ENCODE measurements at places on chromosomes 7 and 10.
A peak's percentile ranks its signal among the peaks of the same experiment; 100 is the strongest.

DNA sequence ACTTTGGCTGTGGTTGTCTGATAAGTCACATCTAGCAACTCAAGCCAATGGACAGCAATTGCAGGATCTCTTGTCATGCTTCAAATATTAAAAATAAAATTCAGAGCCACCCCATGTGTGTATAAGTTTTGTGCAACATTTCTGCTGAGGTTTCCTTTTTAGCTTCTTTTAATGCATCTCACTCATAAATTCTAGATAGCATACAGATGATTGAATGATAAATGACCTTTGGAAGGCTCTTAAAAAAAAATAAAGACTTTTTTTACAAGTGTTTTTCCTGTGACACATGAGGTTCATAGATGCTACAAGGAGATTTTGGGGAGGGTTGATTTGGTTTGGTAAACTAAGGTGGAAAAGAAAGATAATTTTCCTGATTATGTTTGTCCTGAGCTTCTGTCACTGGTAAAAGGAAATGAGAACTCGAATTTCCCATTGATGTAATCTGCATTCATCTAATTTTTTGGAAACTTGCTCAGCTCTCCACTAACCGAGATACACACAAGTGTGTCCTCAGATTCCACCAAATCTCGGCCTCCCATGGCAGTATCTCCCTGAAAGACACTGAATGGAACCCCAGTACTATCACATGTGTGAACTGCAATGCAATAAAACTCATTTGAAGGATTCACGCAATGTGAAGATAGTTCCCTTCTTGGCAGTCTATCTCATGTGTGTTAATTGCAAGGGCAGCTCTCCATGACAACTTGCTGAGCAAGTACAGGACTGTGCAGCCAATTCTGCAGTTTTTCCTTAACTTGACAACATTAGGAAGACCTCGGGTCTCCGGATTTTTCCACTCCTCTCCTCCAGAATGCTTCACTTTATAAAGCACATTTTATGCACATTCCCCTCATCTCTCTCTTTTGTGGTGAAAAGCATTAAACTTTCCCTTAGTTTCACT, 185.4 kb upstream of the PFKP start:
- no peak for DNase-seq

- no peak for DNase-seq
Observed at GRCh38 chr10:93941606-93942005, 47.8 kb downstream of the SLC35G1 start.

- no peak for DNase-seq
Observed at GRCh38 chr10:29811751-29812427, 177.1 kb upstream of the SVIL start.

DNA sequence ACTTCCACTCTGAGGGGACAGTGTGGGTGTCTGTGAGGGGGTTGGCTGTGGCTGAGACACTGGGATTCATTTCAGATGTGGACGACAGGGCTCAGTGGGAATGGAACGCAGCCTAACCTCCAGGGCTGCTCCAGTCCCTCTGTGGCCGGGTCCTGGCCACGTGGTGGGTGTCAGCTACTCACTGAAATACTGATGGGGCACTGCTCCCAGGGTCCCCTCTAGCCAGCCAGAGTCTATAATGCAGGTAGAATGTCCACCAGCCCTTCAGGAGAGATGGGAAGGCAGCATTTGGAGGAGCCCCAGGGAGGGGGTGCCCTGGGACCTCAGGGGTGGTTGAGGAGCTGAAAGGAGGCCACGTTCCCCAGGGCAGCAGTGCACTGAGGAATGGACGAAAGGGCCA, 87.2 kb upstream of the LANCL2 start:
- DNase-seq, result no peak

GRCh38 chr7:41567731-41568114, 135.2 kb downstream of the INHBA start:
- no peak for DNase-seq

- no peak for DNase-seq
Observed at GRCh38 chr10:23439452-23439960, 631 bp downstream of the OTUD1 start.

DNA sequence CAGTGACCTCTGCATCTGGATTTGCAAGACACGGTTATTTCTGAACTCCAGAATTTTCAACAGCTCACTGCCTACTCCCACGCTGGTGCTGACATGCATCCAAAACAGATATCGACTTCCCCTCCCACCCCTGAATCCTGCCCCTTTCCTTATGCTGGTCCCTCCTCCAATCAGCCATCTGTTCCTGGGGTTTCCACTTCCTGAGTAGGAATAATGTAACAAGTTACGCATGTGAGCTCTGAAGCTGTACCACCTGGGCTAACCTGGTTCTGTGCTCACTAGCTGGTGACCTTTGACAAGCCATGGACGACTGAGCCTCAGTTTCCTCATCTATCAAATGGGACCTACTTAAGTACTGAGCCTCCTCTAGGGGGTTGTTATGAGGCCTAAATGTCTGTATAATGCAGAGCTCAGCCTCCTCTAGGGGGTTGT, 1.7 kb upstream of the NCAPG2 start:
- no peak for DNase-seq

- DNase-seq, result no peak
Observed at GRCh38 chr7:105806592-105807447, 69.6 kb downstream of the ATXN7L1 start.

DNA sequence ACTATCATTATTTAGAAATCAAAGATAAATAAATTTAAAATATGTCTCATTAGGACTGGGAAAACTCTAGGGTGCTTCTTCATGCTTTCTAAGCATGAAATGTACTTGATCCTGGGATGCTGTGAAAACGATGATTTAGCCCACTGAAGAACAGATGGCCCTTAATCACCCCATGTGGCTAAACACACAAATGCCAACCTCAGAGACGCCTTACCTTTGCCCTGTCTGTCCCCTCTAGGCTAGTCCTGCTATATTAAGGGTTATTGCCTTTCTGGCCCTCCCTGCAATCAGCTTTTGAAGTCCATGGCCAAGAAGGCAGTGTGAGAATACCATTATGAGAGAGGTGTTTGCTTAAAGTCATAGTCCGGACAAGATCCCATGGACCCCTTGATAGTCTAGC, 217.2 kb downstream of the TWIST1 start:
- peak; percentile 69 for DNase-seq

GRCh38 chr7:132865366-132866143, 216.3 kb downstream of the CHCHD3 start:
- no peak for DNase-seq

- no peak for DNase-seq
Observed at GRCh38 chr10:81978238-81978637, 103.2 kb downstream of the NRG3 start.

- DNase-seq, result no peak
Observed at GRCh38 chr10:6918305-6918704, 338.2 kb upstream of the PRKCQ start.

DNA sequence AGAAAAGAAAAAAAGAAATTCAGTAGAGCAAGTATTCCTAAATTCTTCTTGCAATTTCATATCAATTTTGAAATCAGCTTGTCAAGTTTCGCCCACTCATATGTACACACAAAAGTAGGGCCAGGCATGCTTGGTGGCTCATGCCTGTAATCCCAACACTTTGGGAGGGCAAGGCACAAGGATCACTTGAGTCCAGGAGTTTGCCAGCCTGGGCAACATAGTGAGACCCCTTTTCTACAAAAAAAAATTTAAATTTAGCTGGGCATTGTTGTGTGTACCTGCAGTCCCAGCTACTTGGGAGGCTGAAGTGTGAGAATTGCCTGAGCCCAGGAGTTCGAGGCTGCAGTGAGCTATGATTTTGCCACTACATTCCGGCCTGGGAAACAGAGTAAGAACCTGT, 65.4 kb downstream of the MRPL32 start:
- DNase-seq, result no peak

GRCh38 chr10:104041891-104042535, 43.7 kb downstream of the COL17A1 start:
- DNase-seq, result no peak

DNA sequence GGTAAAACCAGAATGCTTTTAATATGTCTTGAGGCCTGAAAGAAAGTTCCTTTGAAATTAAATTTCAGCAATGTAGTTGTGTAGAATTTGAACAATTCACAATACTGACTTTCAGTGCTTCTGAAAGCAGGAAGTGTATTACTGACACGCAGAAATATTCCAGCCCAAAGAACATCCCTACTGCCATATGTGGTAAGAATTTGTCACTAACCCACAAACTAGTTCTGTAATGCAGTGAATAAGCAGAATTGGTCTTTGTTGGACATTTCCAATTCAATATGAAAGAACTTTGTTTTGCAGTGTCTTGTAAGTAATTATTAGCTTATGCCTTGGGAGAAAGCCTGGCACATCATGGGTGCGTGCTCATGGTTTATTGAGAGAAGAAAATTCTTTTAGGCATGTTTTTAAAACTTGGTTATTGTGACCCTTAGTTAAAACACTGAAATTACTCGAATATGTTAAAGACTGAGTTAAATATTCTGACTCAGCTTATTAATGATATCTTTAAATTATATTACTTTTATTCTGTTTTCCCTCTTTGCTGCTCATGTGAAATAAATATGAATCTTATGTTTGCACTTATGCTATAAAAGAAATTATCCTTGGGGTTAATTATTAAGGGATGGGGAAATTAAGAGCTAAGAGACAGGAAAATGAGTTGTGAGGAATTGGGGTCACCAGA, 33.4 kb downstream of the PTPN12 start:
- DNase-seq, result no peak

DNA sequence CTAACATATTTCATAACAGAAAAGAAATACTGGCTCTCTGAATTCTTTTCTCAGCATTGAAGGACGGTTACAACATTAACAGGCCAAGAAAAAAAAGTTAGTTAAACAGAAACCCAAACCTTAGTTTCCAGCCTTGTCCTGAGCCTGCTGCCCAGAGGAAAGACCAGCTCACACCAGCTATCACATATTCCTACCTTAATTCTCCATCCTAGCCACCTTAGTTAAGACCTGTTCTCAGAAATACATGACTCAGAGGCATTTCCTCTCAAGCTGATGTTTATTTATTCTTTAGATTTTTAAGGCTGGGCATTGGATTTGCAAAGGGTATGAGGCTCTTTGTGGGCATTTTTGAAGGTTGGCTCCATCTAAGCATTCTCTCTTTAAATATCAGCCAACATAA, 34.3 kb upstream of the ADAM12 start:
- no peak for DNase-seq

- DNase-seq, result peak; percentile 37
Observed at GRCh38 chr10:43264344-43264964, 2.4 kb downstream of the RASGEF1A start.
